ENCODE measurements at places on chromosomes 3 and 15.

GRCh38 chr15:48984021-48984710 is 20.4 kb upstream of the SHC4 start:
- no peak for DNase-seq

- DNase-seq = no peak
These were observed 44.1 kb upstream of the LRRC58 start for GRCh38 chr3:120393243-120393642.

- DNase-seq = no peak
These were observed 312.1 kb downstream of the SLC9A9 start for GRCh38 chr3:143535994-143536784.

DNA sequence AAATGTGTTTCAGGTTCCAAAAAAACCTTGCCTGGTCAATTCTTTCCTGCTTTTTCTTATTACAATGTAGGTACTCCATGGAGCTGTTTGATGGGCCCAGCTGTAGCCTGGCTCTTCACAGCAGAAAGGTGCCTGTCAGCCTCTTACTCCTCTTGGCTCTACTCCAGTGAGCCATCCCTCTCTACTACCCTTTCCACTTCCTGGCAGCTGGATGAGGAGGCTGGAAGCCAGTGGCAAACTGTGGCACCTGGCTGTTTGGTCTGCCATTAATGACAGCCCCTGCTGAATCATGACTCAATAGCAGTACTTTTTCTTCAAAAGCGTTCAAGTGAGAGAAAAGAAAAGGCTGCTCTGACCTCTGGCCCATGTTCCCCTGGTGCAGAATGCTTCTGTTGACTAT is 618.1 kb downstream of the PYDC2 start:
- DNase-seq = no peak

- DNase-seq = no peak
These were observed 93.8 kb downstream of the NSUN3 start for GRCh38 chr3:94156626-94157025.

GRCh38 chr15:65410036-65410435 is 12.7 kb downstream of the IGDCC4 start:
- no peak for DNase-seq

DNA sequence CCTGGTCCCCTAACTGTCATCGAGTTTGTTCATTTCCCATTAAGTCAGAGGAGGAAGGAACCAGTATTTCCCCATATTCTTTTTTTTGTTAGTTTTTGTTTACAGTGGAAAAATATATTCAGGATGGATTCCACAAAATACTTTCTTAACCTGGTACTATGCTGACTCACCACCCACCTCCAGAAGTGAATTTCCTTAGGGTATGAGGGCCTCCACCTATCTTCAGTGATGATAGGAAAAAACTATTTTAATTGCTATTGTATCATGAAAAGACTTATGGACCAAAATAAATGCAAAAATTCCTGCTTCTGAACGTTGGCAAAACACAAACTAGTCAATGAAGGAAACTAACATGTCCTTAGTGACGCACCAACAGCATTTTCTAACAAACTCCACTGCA is 64.2 kb upstream of the FOXP1 start:
- DNase-seq = no peak

DNA sequence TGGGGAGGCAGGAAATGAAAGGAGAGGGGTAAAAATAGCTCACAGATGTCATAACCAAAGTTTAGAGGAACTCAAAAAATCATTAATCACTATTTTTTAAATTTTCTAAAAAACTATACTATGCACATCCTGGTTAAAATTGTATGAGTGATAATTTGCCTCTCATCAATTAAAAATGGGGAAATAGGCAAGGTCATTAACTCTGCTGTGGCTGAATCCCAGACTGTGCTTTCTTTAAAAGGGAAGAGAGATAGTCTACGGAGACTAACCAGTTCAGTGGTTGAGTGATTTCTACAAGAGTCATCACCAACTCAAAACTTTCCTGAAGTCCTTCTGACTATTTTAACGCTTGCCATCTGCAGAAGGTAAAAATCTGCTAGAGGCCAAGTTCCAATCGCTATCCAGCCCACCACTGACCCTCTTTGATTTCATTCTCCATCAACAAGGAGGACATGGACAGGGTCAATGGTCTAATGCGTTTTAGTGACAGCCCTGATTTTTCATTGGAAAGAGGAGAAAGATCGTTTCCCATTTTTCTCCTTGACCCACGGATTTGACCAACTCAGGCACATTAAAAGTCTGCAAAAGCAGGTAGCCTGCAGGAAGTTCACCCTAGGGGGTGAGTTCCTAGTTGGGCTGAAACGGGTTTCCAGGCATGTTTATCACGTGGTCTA is 850 bp downstream of the SUCLG2 start:
- DNase-seq = no peak

GRCh38 chr3:122789585-122790273 is 3.9 kb downstream of the HSPBAP1 start:
- no peak for DNase-seq

Data from GM04504 (cell line).